ENCODE measurements at places on chromosomes 13 and 19.

DNA sequence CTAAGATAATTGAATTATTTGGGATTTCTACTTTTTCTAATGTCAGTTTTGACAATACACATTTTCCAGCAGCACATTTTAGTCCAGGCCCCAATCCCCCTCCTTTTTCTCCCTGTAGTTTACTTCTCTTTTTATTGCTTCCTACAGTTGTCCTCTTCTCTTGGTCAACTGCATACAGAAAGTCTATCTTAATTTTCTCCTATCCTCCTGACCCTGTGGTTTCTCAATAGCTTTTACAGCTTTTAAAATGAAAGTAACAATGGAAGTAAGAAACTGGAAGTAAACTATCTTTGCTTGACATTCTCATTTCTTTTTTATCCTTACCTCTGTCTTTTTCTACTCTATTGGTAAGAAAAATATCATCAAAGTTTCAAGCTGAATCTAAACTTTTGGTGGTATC lies 106.5 kb upstream of the OXGR1 start:
- DNase-seq: no peak

GRCh38 chr19:19566306-19566705 lies 28.2 kb downstream of the CILP2 start:
- DNase-seq: no peak

- DNase-seq: no peak
Measured at GRCh38 chr13:94778986-94779385, 66.6 kb upstream of the SOX21 start.

GRCh38 chr13:78215458-78216108 lies 297.0 kb upstream of the EDNRB start:
- no peak for DNase-seq

DNA sequence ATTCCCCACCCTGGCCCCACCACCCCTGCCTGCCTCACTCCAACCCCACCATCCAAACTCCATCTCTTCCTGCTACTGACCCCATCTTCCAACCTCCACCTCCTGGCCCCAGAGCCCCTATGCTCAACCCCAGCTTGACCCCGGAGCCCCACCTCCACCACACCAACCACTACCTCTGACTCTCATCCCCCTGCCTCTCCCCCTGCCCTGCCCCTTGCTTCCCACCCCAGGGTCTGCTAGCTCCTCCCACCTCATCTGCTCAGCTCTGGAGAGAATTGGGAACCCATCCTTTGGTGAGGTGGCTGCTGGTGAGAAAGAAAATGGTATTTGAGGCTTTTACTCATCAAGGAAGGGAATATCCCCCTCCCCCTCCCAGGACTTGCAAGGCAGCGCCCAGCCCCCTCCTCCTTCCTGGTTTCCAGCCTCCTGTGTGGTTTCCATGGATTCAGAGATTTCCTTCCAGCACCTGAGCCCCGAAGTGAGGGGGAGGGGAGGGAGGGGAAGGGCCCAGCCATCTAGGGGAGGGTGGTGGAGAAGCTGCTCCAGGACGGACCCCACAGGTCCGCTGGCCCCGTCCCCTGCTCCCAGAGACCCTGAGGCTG lies 11.4 kb upstream of the PEPD start:
- no peak for DNase-seq

- DNase-seq: no peak
Measured at GRCh38 chr13:67001363-67001762, 228.8 kb downstream of the PCDH9 start.

DNA sequence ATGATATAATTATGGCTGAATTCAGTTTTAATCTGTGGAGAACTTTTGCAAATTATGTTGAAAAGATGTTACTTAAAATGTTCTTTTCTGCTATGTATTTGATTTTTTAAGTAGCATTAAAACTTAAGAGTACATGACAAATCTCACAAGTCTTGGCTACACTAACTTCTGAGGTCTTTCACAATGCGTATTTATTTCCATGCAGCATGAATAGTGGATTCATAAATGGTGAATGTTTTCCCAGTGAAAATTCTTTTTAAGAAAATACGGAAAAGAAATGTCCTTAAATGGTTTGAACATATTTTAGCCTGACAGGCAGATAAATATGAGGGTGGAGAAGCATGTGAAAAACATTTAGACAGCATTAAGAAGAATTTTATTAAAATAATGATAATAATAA lies 30.2 kb downstream of the GARRE1 start:
- no peak for DNase-seq

- DNase-seq: no peak
Measured at GRCh38 chr13:106291006-106291405, 244.5 kb downstream of the EFNB2 start.

DNA sequence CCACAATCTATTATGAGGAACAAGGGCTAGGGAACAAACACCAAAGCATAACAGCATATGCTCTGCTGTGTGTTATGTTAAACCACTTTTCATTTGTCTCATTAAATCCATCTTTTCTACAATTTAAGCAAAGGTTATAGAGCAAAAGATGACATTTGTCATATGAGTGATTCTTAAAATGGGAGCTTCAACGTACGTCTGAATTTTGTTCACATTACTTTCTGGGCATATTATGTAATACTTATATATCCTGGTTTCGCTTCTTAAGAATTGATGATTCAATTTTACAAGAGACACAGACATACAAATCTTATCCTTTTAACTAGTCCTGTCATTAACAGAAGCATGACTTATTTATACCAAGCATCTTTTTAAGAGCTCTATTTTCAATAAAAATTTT lies 3.3 kb upstream of the TPP2 start:
- DNase-seq: no peak

GRCh38 chr13:36418022-36418805 lies 14.1 kb upstream of the CCNA1 start:
- no peak for DNase-seq

Data from stimulated activated CD4-positive, alpha-beta T cell treated with anti-CD3 and anti-CD28 coated beads, Interleukin-1b, Interleukin-23, amount 100 ng/mL, for 48 hours (primary cell).